Fibroblast of lung (primary cell): ENCODE measurements at places on chromosomes 12 and 14. TPM values are rescaled to one million over a fixed set of nuclear protein-coding genes. Genes with fewer than 3 reads are reported as not detected.

The IRAK3 gene
- total RNA-seq = 7.4 and 11.1 TPM in 2 replicates

The DDX51 gene
- 7.2 and 7.4 TPM in 2 replicates for total RNA-seq

GRCh38 chr12:1318327-1319031, 275.9 kb downstream of the FBXL14 start:
- H3K27ac ChIP-seq = peak overlapping the region; percentile 45
- peak; percentile 53 for DNase-seq
- H3K4me1 ChIP-seq = peaks cover 5% of the 10 kb centered on the region

- no peaks in the 10 kb centered on the region for H3K4me1 ChIP-seq
- DNase-seq = no peak
- no peaks in the 10 kb centered on the region for H3K36me3 ChIP-seq
Observed at GRCh38 chr14:48008646-48009045, 333.2 kb upstream of the MDGA2 start.

- peaks cover 7% of the 10 kb centered on the region for H3K4me1 ChIP-seq
- H3K27me3 ChIP-seq = no peaks in the 10 kb centered on the region
- H3K36me3 ChIP-seq = no peaks in the 10 kb centered on the region
- H3K27ac ChIP-seq = peak overlapping the region; percentile 61
- no peak overlapping the region for H3K4me3 ChIP-seq
Observed at GRCh38 chr14:63492391-63492790, 50.8 kb downstream of the PPP2R5E start.

GRCh38 chr12:113247123-113248050, 26.1 kb downstream of the TPCN1 start:
- H3K4me3 ChIP-seq = no peak overlapping the region
- H3K4me1 ChIP-seq = peaks cover 25% of the 10 kb centered on the region
- no peaks in the 10 kb centered on the region for H3K27me3 ChIP-seq
- DNase-seq = peak; percentile 45
- no peak overlapping the region for H3K27ac ChIP-seq

The OTX2 gene
- total RNA-seq = not detected in 2 replicates

GRCh38 chr12:64125913-64126312, 96.2 kb downstream of the KICS2 start:
- no peak overlapping the region for H3K27ac ChIP-seq
- DNase-seq = no peak
- H3K4me3 ChIP-seq = no peak overlapping the region
- H3K4me1 ChIP-seq = no peaks in the 10 kb centered on the region
- no peaks in the 10 kb centered on the region for H3K27me3 ChIP-seq

DNA sequence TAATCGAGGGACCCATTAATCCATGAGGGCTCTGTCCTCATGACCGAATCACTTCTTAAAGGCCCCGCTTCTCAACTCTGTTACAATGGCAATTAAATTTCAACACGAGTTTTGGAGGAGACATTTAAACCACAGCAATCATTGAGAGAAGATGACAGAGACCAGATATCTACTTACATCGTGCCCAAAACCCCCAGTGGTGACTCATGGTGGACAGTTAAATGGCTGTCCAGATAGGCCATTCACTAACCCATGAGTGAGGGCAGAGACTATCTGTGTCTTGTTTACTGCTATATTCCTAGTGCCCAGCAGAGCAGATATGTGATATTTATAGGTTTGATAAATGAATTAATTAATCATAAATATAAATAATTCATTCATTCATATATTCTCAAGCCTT, 20.0 kb upstream of the FLVCR2 start:
- no peak for DNase-seq
- H3K36me3 ChIP-seq = no peaks in the 10 kb centered on the region
- H3K27me3 ChIP-seq = peaks cover 4% of the 10 kb centered on the region
- no peak overlapping the region for H3K4me3 ChIP-seq
- H3K4me1 ChIP-seq = no peaks in the 10 kb centered on the region
- no peak overlapping the region for H3K27ac ChIP-seq

GRCh38 chr12:76084863-76085519, 506 bp upstream of the NAP1L1 start:
- no peaks in the 10 kb centered on the region for H3K36me3 ChIP-seq
- no peak for DNase-seq
- H3K4me3 ChIP-seq = peak overlapping the region; percentile 97
- H3K27me3 ChIP-seq = no peaks in the 10 kb centered on the region
- peak overlapping the region; percentile 97 for H3K27ac ChIP-seq

- no peak for DNase-seq
- no peaks in the 10 kb centered on the region for H3K27me3 ChIP-seq
- H3K4me3 ChIP-seq = no peak overlapping the region
- H3K27ac ChIP-seq = no peak overlapping the region
- no peaks in the 10 kb centered on the region for H3K4me1 ChIP-seq
Observed at GRCh38 chr12:29929295-29929694, 145.6 kb upstream of the TMTC1 start.

GRCh38 chr14:76779221-76780057, 18.2 kb downstream of the VASH1 start:
- DNase-seq = no peak
- H3K27me3 ChIP-seq = no peaks in the 10 kb centered on the region
- H3K4me3 ChIP-seq = no peak overlapping the region
- no peaks in the 10 kb centered on the region for H3K36me3 ChIP-seq
- no peak overlapping the region for H3K27ac ChIP-seq
- peaks cover 6% of the 10 kb centered on the region for H3K4me1 ChIP-seq

GRCh38 chr12:114136631-114137030, 170.5 kb upstream of the RBM19 start:
- no peaks in the 10 kb centered on the region for H3K27me3 ChIP-seq
- no peak overlapping the region for H3K4me3 ChIP-seq
- no peaks in the 10 kb centered on the region for H3K4me1 ChIP-seq
- no peaks in the 10 kb centered on the region for H3K36me3 ChIP-seq
- DNase-seq = no peak
- H3K27ac ChIP-seq = no peak overlapping the region

GRCh38 chr14:74492776-74493342, at the start of gene NPC2:
Gene NPC2 (minus strand): TSS chr14:74493305. CDS start chr14:74493274, 31 bp downstream.
- H3K4me3 ChIP-seq = peak within 1 kb of the TSS; percentile 100
- H3K36me3 ChIP-seq = no peaks in the 10 kb centered on the region
- peaks cover 11% of the 10 kb centered on the region for H3K4me1 ChIP-seq
- DNase-seq = peak; percentile 25
- no peaks in the 10 kb centered on the region for H3K27me3 ChIP-seq

The TEX52 gene
- total RNA-seq = not detected in 2 replicates

- H3K4me1 ChIP-seq = no peaks in the 10 kb centered on the region
- H3K27ac ChIP-seq = no peak overlapping the region
- peaks cover 2% of the 10 kb centered on the region for H3K27me3 ChIP-seq
- DNase-seq = no peak
- no peaks in the 10 kb centered on the region for H3K36me3 ChIP-seq
- H3K4me3 ChIP-seq = no peak overlapping the region
Observed at GRCh38 chr12:120342175-120343038, 14.8 kb upstream of the PLA2G1B start.

DNA sequence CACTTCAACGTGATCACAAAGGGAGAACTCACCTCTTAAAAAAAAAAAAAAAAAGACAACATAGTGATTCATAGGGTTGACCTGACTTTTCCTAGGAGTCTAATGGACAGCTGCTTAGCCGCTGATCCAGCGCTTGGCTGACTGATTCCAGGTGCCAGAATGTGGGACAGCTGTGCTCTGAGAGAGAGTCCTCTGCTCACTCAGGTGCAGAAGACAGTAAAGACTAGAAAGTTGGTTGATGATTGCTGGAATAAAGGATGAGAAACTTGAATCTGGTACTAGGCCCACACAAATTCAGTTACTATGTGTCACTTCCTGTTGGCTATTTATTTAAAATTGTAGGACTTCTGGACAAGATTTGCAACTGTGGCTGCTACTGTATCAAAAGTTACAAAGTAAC, 229.4 kb downstream of the CHST11 start:
- no peaks in the 10 kb centered on the region for H3K27me3 ChIP-seq
- H3K36me3 ChIP-seq = no peaks in the 10 kb centered on the region
- peak; percentile 69 for DNase-seq
- H3K4me1 ChIP-seq = peaks cover 2% of the 10 kb centered on the region
- no peak overlapping the region for H3K27ac ChIP-seq
- no peak overlapping the region for H3K4me3 ChIP-seq

DNA sequence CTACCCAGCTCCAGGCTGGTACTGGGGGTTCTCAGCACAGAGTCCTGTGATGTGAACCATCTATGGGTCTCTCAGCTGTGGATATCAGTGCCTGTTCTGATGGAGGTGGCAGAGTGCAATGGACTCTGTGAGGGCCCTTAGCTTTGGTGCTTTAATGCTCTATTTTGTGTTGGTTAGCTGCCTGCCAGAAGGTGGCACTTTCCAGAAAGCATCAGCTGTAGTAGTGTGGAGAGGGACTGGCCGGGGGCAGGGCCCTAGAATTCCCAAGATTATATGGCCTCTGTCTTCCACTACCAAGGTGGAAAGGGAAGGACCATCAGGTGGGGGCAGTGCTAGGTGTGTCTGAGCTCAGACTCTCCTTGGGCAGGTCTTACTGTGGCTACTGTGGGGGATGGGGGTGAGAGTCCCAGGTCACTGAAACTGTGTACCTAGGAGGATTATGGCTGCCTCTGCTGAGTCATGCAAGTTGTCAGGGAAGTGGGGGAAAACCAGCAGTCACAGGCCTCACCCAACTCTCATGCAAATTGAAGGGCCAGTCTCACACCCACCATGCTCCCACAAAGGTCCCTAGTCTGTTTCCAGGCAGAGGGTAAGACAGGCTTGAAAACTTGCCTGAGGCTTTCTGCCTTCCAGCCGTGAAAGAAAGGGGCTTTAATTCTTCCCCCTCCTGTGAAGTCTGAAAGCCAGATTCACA, 878.1 kb downstream of the C12orf50 start:
- H3K4me1 ChIP-seq = no peaks in the 10 kb centered on the region
- H3K27ac ChIP-seq = no peak overlapping the region
- H3K36me3 ChIP-seq = no peaks in the 10 kb centered on the region
- no peak for DNase-seq
- no peak overlapping the region for H3K4me3 ChIP-seq

The RHNO1 gene
- total RNA-seq = 16.7 and 29.7 TPM in 2 replicates

The PRICKLE1 gene
- 4.1 and 9.6 TPM in 2 replicates for total RNA-seq

The PLXNC1 gene
- total RNA-seq = 49.6 and 86.9 TPM in 2 replicates

- peaks cover 31% of the 10 kb centered on the region for H3K4me1 ChIP-seq
- H3K27ac ChIP-seq = no peak overlapping the region
- H3K27me3 ChIP-seq = no peaks in the 10 kb centered on the region
- H3K36me3 ChIP-seq = no peaks in the 10 kb centered on the region
Observed at GRCh38 chr12:76272287-76272686, 75.9 kb downstream of the BBS10 start.

The MFAP5 gene
- total RNA-seq = 1.3 and 9.0 TPM in 2 replicates

DNA sequence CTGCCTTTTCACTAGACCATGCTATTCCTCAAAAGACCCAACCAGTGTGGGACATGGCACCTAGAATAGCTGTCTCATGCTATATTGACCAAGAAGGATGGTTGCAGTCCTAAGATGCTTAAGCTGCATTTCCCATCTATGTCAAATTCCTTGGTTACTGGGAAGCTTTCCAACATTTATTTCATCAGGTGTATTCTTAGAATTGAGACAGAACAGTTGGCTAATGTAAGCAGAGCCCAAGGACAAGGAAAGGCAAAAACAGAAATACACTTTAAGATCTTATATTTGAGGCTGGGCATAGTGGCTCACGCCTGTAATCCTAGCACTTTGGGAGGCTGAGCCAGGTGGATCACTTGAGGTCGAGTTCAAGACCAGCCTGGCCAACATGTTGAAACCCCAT, 24.7 kb downstream of the ARG2 start:
- peaks cover 3% of the 10 kb centered on the region for H3K36me3 ChIP-seq
- no peak overlapping the region for H3K4me3 ChIP-seq
- H3K27ac ChIP-seq = no peak overlapping the region
- DNase-seq = peak; percentile 9
- H3K27me3 ChIP-seq = no peaks in the 10 kb centered on the region
- no peaks in the 10 kb centered on the region for H3K4me1 ChIP-seq

- no peak within 1 kb of the TSS for H3K4me3 ChIP-seq
- no peaks in the 10 kb centered on the region for H3K36me3 ChIP-seq
- H3K27me3 ChIP-seq = peaks cover 95% of the 10 kb centered on the region
- no peak for DNase-seq
Observed at GRCh38 chr12:53954694-53955035, at the start of gene HOXC12. Gene HOXC12 (plus strand): TSS chr12:53954903. CDS start chr12:53954930, 27 bp downstream.

DNA sequence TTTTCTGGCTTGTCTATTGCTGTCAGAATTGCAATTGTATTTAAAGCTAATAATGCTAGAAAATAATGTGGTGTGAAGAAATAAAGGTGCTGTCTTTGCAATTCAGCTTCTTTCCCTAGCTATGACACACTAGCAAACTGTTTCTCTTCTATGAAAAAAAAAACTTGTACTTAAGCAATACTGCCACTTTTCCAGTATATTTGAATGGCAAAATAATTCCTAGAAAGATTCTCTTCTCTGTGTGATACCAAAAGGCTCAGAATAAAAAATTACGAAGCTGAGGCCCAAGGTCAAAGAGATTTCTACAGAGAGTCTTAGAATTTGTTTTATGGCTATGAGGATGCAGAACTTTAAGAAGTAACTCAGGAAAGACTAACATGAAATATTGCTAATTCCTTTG, 235.5 kb downstream of the ADAMTS20 start:
- no peak overlapping the region for H3K4me3 ChIP-seq
- H3K27ac ChIP-seq = no peak overlapping the region
- DNase-seq = peak; percentile 20
- H3K4me1 ChIP-seq = no peaks in the 10 kb centered on the region
- no peaks in the 10 kb centered on the region for H3K27me3 ChIP-seq

GRCh38 chr14:79580906-79581305, 630.4 kb downstream of the DIO2 start:
- H3K27me3 ChIP-seq = no peaks in the 10 kb centered on the region
- H3K27ac ChIP-seq = no peak overlapping the region
- H3K4me3 ChIP-seq = no peak overlapping the region
- H3K4me1 ChIP-seq = peaks cover 14% of the 10 kb centered on the region
- no peaks in the 10 kb centered on the region for H3K36me3 ChIP-seq

GRCh38 chr12:80472911-80473500, 29.0 kb downstream of the PTPRQ start:
- H3K4me1 ChIP-seq = no peaks in the 10 kb centered on the region
- DNase-seq = peak; percentile 90
- H3K36me3 ChIP-seq = no peaks in the 10 kb centered on the region
- H3K27ac ChIP-seq = no peak overlapping the region
- no peaks in the 10 kb centered on the region for H3K27me3 ChIP-seq
- no peak overlapping the region for H3K4me3 ChIP-seq

DNA sequence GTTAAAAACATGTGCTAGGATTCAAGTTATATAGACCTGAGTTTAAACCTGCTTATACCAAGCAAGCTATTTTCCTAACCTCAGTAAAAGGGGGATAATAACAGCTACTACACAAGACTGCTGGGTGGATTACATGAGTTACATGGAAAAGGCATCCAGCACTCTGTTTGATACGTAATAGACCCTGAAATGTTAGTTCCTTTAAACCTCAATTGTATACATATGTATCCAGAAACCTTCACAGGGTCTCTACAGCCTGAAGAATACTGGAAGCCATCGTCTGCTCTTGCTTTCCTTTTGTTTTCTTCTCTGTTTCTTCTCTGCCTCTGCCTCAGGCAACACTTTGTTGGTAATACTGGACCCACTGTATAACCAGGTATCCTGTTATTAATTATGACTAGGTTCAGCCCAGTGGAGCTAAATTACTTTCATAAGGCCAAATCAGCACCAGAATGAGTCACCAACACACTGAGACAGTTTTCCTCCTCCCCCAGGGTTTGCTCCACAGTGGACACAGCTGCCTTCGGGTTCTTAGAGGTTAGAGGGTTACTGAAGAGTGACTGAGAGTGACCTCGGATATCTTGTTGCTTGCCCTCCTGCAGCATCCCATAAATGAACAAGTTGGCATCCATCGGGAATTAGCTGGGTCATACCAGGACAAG, 127.1 kb downstream of the CAPZA3 start:
- H3K4me1 ChIP-seq = peaks cover 7% of the 10 kb centered on the region
- no peaks in the 10 kb centered on the region for H3K27me3 ChIP-seq

GRCh38 chr12:118271770-118272417, 100.8 kb downstream of the TAOK3 start:
- no peak for DNase-seq
- H3K4me1 ChIP-seq = no peaks in the 10 kb centered on the region
- H3K4me3 ChIP-seq = no peak overlapping the region
- no peaks in the 10 kb centered on the region for H3K36me3 ChIP-seq
- no peak overlapping the region for H3K27ac ChIP-seq
- no peaks in the 10 kb centered on the region for H3K27me3 ChIP-seq
